ENCODE measurements at places on chromosomes 2 and 18.

DNA sequence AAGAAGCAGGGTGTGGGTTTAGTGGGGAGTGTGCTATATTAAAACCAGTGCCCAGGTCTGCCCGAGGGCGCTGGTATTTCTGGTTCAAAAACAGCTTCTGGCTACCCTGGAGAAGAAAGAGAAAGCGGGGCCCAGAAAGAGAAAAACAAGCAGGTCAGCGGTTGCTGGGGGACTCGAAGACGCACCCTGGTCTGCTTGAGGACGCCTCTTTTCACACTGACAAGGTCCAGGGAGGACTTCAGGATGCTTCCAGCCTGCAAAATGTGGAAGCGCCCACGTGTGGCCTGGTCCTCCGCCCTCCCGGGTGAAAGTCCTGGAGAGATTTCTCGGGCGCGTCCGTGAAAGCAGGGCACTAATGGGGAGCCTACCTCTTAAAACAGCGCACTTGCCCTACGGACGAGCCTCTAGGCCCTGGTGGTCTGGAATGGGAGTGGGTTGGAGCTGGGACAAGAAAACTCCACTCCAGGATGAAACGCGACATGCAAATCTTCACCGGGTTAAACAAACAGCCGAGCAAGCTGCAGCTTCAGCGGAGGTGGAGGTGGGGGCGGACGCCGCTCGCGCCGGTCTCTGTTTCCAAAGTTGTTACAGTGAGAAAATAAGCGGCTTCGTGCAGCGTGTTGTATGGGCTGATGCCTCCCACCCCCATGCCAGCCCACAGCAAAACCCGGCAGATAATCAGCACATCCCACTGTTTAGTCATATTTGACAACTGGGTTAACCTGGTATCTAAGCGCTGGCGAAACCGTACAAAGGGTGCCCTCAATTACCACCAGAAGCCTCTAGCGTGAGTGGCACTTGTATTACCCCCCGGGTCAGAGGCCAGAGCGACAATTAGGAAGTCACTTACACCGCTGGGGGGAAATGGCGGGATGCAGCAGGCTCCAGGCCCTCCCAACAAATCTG lies 1.1 kb upstream of the SP9 start:
- H3K4me3 ChIP-seq: peak overlapping the region; percentile 43
- DNase-seq: no peak

- no peak overlapping the region for H3K27ac ChIP-seq
- H3K4me3 ChIP-seq: no peak overlapping the region
- DNase-seq: no peak
- H3K4me1 ChIP-seq: peaks cover 3% of the 10 kb centered on the region
Observed at GRCh38 chr2:3435445-3435844, 56.0 kb downstream of the TRAPPC12 start.

- H3K36me3 ChIP-seq: peaks cover 22% of the 10 kb centered on the region
- no peaks in the 10 kb centered on the region for H3K27me3 ChIP-seq
- peaks cover 27% of the 10 kb centered on the region for H3K4me1 ChIP-seq
- no peak for DNase-seq
- H3K27ac ChIP-seq: no peak overlapping the region
Observed at GRCh38 chr2:174669336-174669735, 71.7 kb upstream of the WIPF1 start.

GRCh38 chr2:32750880-32751279 lies 123.0 kb downstream of the TTC27 start:
- H3K36me3 ChIP-seq: peaks cover 55% of the 10 kb centered on the region
- no peak overlapping the region for H3K4me3 ChIP-seq
- H3K27me3 ChIP-seq: no peaks in the 10 kb centered on the region
- DNase-seq: no peak
- H3K4me1 ChIP-seq: peaks cover 9% of the 10 kb centered on the region

DNA sequence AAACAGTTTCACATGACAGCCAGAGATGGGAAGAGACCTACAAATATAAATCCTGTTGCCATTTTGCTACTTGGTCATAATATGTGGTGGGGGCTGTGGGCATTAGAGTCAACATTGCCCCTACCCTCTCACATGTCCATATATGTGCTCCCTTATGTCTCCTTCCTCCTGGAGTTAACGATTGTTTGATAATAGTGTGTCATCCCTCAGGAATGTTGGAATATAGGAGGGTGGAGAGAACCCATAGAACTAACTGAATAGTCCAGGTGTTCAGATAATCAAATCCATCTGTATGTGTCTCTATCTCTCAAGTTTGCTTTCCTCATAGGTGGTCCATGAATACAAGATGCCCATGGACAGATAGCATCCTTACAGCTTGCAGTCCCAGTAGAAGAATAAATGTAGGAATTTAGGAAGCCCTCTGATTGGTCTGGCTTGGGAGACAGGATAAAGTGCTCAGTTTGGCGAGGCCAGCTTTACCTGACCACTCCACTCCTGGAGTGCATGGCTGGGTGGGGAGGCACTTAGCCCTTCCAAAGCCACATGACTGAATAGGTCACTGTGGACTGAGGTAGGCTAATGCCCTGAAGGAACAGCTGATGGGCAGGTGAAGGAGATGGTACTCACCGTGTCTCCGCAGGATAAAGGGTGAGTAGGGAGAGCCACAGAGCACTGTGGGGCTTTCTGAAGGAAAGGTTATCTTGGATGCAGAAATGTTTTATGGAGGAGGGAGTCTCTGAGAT lies 166.9 kb downstream of the CDCA7 start:
- no peaks in the 10 kb centered on the region for H3K36me3 ChIP-seq

DNA sequence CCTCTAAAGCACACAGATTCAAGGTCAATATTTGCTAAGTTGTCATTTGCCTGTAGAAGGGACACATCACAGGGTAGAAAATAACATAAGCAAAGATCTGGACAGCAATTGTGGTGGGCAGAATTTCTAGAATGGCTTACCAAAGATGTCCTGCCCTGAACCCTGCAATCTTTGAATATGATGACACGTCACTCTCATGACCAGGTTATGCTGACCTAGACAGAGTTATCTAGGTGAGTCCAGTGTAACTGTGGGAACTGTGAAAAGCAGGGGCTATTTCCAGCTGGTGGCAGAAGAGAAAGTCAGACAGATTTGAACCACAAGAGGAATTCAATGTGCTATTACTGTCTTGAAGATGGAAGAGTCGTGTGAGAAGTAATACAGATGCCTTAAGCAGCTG lies 112.3 kb upstream of the CNGA3 start:
- no peak for DNase-seq
- no peak overlapping the region for H3K27ac ChIP-seq
- peaks cover 15% of the 10 kb centered on the region for H3K27me3 ChIP-seq
- no peaks in the 10 kb centered on the region for H3K36me3 ChIP-seq

- H3K4me1 ChIP-seq: peaks cover 29% of the 10 kb centered on the region
- no peak for DNase-seq
- H3K4me3 ChIP-seq: no peak overlapping the region
- peaks cover 18% of the 10 kb centered on the region for H3K27me3 ChIP-seq
- H3K27ac ChIP-seq: no peak overlapping the region
Observed at GRCh38 chr2:38181806-38182491, 106.0 kb upstream of the CYP1B1 start.

DNA sequence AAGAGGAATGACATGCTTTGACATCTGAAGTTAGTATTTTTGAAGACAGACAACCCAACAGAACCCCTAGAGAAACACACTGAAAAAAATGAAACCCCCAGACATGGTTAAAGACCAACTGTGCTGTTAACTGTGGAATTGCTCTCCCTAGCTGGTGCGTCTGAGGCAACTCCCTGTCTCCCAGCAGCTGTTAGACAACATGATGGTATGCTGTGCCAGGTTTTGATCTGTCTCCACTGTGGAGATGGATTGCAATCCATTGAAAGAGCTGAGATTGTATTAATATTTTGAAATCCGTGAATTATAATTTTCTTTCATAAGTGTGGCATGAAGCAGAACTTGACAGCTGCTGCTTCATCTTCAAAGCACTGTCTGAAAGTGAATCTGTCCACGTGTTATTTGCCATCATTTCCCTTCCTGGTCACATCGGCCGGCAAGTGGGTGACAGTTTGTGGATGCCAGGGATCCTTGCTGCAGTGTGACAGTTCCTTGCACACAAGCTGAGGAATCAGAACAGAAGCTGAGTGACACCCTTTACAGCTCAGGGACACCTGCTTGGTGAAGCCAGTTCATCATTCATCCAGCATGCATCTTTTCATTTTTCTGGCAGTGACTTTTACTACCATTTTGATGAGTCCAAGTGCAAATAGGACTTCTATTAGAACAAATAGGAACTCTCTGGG lies 58.2 kb upstream of the ACSL3 start:
- H3K4me1 ChIP-seq: no peaks in the 10 kb centered on the region
- H3K36me3 ChIP-seq: no peaks in the 10 kb centered on the region
- peaks cover 6% of the 10 kb centered on the region for H3K27me3 ChIP-seq
- no peak overlapping the region for H3K27ac ChIP-seq
- H3K4me3 ChIP-seq: no peak overlapping the region

GRCh38 chr2:224937887-224938286 lies 104.4 kb downstream of the DOCK10 start:
- H3K27ac ChIP-seq: peak overlapping the region; percentile 86
- peaks cover 28% of the 10 kb centered on the region for H3K36me3 ChIP-seq
- peaks cover 48% of the 10 kb centered on the region for H3K4me1 ChIP-seq

DNA sequence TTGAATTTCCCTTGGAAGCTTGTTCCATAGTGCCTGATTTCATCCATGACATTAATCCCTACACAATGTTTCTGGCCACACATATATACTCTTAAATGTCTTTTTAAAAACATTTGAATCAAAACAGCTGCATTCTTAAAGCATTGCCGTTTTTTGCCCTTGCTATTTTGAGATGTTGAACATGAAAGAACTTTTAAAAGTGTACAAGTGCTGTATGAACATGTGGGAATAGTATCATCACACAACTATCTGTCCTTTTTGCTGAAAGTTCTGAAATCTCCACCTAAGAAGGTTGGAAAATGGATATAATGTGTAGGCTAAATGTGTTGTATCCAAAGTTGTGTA lies 318.7 kb upstream of the UBE2E3 start:
- no peak for DNase-seq
- no peak overlapping the region for H3K27ac ChIP-seq
- H3K4me1 ChIP-seq: no peaks in the 10 kb centered on the region
- H3K36me3 ChIP-seq: no peaks in the 10 kb centered on the region

- no peaks in the 10 kb centered on the region for H3K36me3 ChIP-seq
- no peak for DNase-seq
- H3K4me1 ChIP-seq: peaks cover 8% of the 10 kb centered on the region
Observed at GRCh38 chr18:23885750-23886149, 128.8 kb upstream of the TTC39C start.

DNA sequence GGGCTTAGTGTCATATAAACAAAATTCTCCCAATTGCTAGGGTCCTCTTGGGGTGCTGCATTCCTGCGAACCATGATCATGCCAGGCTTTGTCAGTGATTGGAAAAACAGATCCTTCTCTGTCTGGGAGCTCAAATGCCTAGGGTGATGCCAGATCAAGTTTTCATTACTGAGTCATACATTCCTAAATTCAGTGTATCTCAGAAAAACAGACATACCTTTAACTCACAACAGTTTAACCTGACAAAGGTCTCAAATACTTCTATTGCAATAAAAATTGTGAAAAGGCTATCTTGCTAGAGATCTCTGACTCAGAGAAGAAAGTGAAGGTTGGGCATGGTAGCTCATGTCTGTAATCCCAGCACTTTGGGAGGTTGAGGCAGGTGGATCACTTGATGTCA lies 86.9 kb downstream of the SH3YL1 start:
- no peak overlapping the region for H3K4me3 ChIP-seq
- no peaks in the 10 kb centered on the region for H3K4me1 ChIP-seq
- H3K36me3 ChIP-seq: no peaks in the 10 kb centered on the region
- no peak overlapping the region for H3K27ac ChIP-seq

GRCh38 chr2:4445821-4446220 lies 742.4 kb downstream of the DCDC2C start:
- no peaks in the 10 kb centered on the region for H3K36me3 ChIP-seq
- no peak overlapping the region for H3K27ac ChIP-seq
- no peak for DNase-seq
- no peak overlapping the region for H3K4me3 ChIP-seq

DNA sequence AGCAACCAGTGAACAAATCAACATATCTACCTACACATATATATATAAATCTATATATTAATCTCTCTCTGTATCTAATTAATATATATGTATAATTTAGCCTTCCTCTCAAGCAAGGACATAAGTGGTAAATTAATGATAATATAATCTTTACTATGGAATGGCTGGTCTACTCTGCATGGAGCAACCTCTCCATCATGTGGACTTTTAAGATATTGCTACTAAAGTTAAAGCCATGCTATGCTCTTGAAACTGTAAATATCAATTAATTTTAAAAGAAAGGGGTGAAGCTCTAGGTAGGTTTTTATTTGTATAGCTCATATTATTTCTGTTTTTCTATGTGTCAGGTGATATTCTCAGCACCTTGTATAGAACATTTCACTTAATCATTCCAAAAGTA lies 147.0 kb downstream of the PPP1R1C start:
- DNase-seq: no peak
- no peak overlapping the region for H3K4me3 ChIP-seq
- H3K27ac ChIP-seq: no peak overlapping the region
- no peaks in the 10 kb centered on the region for H3K4me1 ChIP-seq
- no peaks in the 10 kb centered on the region for H3K27me3 ChIP-seq

DNA sequence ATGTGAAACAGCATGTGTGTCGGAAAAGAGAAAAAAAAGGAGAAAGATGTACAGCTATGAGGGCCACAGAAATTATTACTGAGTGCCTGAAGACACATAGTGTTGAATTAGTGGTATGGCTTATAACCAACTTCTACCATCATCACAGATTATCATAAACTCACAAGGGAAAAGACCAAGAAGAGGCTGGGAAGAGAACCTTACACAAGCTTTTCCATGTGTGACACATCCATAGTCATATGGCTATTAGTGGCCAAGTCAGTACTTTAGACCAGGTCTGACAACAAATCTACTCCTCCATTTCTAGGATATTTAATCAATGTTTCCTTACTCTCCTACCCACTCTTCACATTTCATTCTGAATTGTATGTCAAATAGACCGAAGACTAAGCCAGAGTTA lies 3.5 kb upstream of the GALNT5 start:
- H3K36me3 ChIP-seq: no peaks in the 10 kb centered on the region
- no peak overlapping the region for H3K4me3 ChIP-seq
- H3K4me1 ChIP-seq: peaks cover 4% of the 10 kb centered on the region

- no peak overlapping the region for H3K27ac ChIP-seq
- H3K27me3 ChIP-seq: no peaks in the 10 kb centered on the region
- no peaks in the 10 kb centered on the region for H3K4me1 ChIP-seq
- H3K4me3 ChIP-seq: no peak overlapping the region
Observed at GRCh38 chr2:3498783-3499394, 20.4 kb downstream of the ADI1 start.

DNA sequence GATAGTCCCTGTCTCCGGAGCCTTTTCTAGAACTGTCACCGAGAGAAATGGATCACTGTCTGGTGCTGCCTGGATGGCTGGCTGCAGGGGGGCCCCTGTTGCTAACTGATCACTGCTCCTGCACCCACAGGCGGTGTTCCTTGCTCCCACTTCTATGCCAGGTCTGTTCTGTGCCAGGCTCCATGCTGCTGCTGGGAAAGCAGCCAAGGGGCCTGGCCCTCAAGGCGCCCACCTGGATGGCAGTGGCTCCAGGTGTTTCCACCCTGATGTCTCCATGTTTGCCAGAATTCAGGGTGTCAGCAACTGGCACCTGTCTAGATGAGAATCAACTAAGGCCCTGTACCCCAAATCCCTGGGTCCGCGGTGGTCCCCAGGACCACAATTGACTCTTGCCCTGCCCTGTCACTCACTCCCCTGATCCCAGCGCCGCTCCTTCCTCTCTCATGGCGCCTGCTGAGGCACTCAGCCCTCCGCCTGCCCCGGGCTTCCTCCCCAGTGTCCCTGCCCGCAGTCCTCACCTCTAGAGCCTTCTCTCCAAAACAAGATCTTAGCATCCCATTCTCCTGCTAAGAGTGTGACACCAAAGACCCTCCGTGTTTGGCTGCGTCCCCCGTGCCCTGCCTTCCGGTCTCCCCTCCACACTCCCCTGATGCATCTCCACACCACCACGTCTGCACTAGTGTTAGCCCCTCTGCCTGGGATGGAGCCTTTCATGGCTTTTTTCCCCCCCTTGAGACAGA lies 72.5 kb upstream of the OTOF start:
- no peaks in the 10 kb centered on the region for H3K4me1 ChIP-seq
- H3K27ac ChIP-seq: no peak overlapping the region
- DNase-seq: no peak

Measured in stimulated activated naive B cell treated with anti-CD40 and anti-IgM and Interleukin-4, amounts not matched to agents 10 μg/mL and 1 μg/mL and 100 μg/mL, for 72 hours (primary cell).